ENCODE measurements at places on chromosomes 5 and 9.

- DNase-seq = no peak
Observed at GRCh38 chr9:92564982-92565381, 29.2 kb upstream of the ECM2 start.

- DNase-seq = no peak
Observed at GRCh38 chr5:150789943-150790611, 11.5 kb downstream of the SMIM3 start.

- no peak for DNase-seq
Observed at GRCh38 chr9:17330097-17330496, 195.3 kb downstream of the CNTLN start.

DNA sequence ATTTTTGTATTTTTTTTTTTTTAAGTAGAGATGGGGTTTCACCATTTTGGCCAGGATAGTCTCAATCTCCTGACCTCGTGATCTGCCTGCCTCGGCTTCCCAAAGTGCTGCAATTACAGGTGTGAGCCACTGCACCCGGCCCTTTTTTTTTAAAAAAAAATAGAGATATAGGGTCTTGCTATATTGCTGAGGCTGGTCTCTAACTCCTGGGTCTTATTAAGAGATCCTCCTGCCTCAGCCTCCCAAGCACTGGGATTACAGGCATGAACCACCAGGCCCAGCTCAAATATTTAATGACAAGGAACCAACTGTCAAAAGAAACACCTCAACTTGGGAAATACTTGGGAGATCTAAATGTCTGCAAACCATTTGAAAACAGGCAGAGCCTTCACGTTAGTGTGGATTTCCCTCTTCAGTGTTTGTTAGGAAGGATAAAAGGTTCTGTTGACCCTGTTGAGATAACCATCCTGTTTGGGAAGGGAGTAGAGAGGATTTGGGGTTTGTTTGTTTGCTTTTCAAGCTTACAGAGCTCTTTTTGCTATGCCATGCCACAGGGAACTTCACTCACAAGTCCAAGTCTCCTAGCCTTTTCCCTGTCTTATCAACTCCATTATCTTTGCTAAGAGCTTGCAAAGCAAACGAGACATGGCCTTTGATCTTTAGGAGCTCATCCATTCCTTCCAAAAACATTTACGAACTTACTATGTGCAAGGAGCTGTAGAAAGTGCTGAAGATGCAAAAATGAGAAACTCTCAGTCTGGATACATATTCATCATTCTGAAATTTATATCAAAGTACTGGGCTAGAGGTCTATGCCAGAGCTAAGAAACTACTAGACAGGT lies 7.5 kb downstream of the FAXDC2 start:
- DNase-seq = no peak

GRCh38 chr5:859391-859790 lies 8.6 kb upstream of the ZDHHC11 start:
- no peak for DNase-seq

DNA sequence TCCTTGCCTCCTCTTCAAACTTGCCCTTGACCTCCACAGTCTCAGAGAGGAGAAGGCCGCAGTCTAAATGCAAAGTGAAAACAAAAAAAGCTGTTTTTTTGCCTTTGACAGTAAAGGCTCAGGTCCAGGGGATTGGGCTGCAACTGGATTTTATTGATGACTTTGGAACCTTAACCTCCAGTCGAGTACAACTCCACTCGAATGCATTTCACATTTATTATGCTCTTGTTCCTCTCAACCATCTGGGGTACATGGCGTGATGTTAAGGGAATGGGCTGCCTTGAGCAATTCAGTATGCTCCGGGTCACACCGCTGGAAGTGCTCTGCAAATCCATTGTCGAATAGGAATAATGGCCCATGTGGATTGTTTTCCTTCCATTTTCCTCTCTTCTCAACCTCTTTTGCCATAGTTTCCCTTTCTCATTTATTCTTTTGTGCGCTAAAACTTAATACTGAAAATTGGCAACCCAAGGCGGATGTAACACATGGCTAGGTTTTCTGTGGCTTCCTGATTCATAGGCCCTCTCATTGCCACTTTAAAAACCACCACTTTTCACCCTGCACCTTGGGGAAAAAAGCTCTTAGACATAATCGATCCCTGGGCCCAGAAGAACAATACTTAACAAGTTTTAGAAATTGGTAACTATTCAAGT lies 34.3 kb downstream of the ITK start:
- no peak for DNase-seq

DNA sequence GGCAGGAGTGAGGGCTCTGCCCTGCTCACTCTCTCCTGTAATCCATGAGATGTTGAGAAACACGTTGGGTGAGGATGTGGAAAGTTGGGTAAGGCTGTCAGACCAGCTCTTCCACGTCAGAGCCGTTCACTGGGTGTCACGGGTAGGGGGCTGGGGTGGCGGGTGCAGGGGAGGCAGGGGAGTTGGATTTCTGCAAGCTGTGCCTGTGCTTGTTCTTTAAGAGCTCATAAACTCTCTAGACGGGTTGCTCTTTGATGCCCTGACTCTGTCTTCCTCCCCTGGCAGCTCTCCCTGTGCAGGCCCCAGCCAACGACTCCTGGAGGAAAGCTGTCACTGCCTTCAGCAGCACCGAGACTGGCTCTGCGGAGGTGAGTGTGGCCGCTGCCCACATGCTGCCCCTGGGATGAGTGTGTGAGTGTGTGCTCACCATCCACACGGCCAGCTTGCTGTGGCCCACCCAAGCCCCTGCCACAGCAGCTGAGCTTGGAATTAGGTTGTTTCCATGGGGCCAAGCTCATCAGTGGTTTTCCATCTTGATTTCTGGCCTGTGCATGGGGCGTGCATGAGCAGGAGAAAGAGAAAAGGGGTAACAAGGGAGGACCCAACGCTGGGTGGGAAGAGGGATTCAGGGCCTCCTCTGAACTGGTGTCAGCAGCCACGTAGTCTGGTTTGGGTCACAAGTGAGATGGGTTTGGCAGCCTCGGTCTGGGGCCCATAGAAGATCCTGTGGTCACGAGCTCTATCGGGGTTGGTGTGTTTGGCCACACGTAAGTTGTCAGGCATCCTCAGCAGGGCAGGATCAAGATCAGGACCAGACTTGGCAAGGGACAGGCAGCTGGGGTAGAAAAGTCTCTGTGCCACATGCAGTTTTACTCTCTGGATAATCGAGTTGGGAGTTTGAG lies 21.0 kb upstream of the POMT1 start:
- no peak for DNase-seq

DNA sequence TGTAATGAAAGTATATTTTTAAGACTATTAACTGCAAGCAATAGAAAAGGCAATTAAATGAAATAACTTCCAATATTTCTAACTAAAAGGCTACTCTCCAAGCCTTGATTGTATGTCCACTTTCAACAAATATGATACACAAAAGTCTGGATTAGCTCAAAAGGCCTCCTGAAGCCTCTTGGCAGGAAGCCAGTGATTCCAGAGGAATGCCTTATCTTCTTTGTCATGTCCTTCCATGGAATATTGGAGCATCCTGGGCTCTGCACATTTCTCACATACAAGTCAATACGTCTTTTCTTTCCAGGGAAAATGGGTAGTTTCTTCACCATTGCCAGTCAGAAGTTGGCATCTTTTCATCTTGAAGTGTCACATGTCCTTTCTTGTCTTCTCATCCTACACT lies 357.8 kb downstream of the KDM4C start:
- peak; percentile 12 for DNase-seq

GRCh38 chr9:4814913-4815312 lies 22.2 kb downstream of the RCL1 start:
- no peak for DNase-seq

GRCh38 chr9:73155968-73156864 lies 4.6 kb downstream of the ANXA1 start:
- no peak for DNase-seq

Measured in pons (tissue), 1 donor.